Stimulated activated CD4-positive, alpha-beta T cell treated with anti-CD3 and anti-CD28 coated beads, TNF-alpha, amount 100 ng/mL, for 24 hours (primary cell): ENCODE measurements at places on chromosomes 5 and 9.

DNA sequence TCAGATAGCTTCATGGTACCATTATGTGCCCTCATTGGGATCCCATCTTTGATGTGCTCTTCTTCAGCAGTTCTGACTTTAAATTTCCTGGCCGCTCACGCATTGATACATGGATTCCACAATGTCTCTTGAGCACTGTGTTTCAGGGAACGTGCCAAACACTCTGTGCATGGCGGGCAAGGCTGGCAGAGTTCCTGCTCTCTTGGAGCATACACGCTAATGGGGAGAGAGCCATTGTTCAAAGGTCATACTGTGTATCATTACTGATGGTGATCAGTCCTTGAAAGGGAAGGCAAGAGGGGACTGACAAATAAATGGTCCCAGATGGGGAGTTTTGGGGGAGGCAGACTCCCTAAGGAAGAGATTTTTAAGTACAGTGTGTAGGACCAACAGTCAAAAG, 52.3 kb downstream of the AMBP start:
- DNase-seq = no peak

- no peak for DNase-seq
Measured at GRCh38 chr9:134469041-134469875, 143.0 kb downstream of the RXRA start.

- DNase-seq = no peak
Measured at GRCh38 chr9:113564498-113565237, 101.1 kb downstream of the RGS3 start.

DNA sequence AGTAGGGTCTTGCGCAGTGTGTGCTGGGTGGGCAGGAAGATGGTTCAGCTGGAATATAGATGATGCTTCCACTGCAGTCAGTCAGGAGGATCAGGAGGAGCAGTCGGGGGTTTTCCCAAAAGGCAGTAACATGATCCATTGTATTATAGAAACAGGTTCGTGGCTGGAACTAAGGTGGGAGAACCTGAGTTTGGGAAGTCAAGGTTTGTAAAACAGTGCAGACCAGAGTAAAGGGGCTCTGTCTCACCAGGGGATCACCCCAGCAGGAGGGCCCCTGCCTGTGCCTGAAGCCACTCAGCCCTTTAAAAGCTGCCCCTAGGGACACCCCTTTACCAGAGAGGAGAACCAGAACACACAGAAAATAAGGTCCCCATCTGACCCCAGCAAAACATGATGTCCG, 213.4 kb downstream of the AUH start:
- no peak for DNase-seq

DNA sequence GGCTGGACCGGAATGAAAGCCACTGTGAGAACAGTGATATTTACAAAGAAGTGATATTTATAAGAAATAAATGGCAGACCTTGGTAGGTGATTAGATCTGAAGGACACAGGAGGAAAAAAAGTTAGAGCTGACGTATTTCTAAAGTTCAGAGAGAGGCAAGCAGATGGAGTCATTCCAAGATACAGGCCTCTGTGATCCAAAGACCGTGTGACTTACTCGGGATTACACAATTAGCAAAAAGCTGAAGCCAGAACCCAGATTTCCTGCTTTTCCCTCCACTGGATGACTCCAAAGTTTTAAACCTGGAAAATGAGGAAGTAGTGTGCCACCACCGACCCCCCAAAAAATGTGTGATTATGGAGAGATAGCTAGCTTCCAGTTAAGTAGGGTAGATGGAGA, 3.1 kb upstream of the DOCK8 start:
- no peak for DNase-seq

DNA sequence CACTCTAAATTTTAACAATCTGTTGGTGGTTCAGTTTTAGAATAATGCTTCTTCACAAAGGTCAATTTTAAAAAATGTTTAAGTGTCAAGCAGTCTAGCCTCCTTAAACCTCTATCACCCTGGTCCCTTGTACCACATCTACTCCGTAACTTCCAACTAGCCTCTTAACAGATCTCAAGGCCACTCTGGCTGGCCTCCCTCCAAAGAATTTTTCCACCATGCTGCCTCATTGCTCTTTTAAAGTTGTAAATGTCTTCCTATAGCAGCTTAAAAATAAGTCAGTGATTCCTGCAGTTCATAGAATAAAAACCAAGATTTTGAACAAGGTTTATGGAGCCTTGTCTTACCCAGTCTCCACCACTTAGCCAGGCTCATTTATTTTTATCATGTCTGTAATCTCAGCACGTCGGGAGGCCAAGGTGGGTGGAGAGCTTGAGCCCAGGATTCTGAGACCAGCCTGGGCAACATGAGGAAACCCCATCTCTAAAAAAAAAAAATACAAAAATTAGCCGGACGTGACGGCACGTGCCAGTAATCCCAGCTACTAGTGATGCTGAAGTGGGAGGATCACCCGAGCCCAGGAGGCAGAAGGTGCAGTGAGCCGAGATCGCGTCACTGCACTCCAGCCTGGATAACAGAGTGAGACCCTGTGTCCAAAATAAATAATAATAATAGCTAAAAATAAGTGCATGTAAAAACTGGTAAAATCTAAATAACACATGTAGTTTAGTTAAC, 924.9 kb upstream of the DMAC1 start:
- no peak for DNase-seq

- DNase-seq = no peak
Measured at GRCh38 chr5:172168311-172168710, 19.7 kb downstream of the STK10 start.

GRCh38 chr5:13350767-13351166, 593.7 kb downstream of the DNAH5 start:
- no peak for DNase-seq
